ENCODE measurements at places on chromosomes 4 and X.

DNA sequence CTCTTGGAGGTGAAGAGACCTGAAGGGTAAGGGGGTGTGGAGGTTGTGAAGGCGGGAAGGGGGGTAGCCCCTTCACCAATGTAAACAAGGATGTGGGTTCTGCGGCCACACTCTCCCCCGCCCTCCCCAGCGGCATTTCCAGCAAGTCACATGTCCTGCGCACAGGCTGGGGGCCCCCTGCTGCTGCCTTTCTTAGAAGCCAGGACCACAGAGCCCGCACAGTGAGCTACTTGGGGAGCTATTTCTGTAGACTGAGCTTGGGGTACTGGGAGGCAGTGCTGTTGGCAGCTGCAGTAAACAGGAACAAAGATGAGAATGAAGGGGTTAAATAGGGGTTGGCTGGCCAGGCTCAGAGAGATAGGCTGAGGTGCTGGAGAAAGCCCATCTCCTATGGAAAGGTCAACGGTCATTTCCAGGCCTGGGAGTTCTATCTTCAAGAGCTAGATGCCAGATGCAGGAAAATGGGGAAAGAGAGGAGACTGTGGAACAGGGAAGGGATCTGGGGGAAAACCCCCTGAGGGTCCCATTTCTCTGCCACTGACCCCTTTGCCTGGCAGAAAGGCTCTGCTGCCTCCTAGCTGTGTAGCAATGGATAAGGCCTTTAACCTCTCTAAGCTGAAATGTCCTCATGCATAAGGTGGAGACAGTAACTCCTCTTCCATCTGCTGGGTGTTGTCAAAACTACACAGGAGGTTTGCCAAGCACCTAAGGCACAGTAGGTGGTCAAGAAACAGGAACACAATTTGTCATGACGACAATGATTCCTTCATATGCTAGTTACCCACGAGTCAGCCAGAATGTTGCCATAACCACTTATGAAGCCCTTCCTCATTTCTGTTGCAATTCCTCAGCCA is 18.5 kb upstream of the PIM2 start:
- DNase-seq, result peak; percentile 64

- no peak for DNase-seq
Observed at GRCh38 chr4:100428051-100428450, 89.8 kb downstream of the EMCN start.

DNA sequence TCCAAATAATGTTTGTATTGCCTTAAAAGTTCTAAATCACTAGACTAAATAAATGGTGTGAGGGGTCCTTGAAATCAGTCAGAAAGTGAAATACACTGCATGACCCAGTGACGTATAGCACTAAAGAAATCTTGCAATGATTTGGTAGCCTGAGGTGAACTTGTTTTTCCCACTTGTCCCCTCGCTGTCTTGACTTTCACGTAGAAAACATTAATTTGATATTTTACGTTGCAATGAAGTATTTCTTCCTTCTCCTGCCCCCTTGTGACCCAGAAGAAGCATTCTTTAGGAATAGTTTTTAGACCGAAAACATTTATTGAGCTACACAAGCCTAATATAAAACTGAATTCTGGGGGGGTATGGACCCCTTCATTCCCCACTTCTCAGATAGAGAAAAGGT is 3.7 kb downstream of the KLB start:
- no peak for DNase-seq

DNA sequence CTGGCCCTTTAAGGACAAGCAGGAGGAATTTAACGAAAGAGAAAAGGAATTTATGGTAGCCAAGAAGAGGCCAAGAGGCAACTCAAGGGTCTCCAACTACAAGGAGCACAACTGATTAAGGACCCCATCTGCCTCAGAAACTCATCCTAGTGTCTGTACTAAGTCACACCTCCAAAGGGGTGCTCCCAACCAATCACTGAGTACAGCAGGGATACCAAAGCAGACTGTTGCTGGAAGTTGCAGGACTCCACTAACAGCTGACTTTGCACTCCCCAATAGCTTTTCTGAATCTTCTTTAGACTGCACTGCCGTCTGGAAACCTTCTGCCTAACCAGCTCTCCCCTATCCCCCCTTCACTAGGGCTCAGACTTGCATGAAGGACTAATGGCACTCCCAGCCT is 50.6 kb downstream of the ATP11C start:
- DNase-seq, result no peak

GRCh38 chr4:140862177-140862442 is 105.9 kb upstream of the TBC1D9 start:
- no peak for DNase-seq

GRCh38 chrX:69503228-69503781 is 821 bp upstream of the NALF2 start:
- DNase-seq, result no peak

GRCh38 chr4:64248186-64248585 is 161.1 kb downstream of the TECRL start:
- DNase-seq, result no peak

- no peak for DNase-seq
Observed at GRCh38 chr4:91488946-91489345, 814.8 kb upstream of the GRID2 start.

DNA sequence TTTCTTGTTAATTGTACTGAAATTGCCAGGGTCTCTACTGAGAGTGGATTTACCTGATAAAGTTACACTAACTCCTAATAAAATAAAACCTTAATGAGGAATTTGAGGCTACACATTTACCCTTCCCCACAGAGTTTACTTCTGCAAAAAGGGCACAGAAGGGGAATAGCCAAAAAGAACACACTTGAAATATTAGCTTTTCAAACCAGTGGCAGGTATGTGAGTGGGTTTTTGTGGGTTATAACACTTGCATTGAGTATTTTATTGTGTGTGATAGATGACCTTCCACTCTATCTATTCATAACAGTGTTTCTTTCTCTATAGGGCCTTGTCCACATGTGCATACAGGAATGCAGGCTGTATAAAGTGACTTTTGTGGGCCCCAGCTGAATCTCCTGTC is 5.0 kb upstream of the GPR174 start:
- DNase-seq, result no peak

DNA sequence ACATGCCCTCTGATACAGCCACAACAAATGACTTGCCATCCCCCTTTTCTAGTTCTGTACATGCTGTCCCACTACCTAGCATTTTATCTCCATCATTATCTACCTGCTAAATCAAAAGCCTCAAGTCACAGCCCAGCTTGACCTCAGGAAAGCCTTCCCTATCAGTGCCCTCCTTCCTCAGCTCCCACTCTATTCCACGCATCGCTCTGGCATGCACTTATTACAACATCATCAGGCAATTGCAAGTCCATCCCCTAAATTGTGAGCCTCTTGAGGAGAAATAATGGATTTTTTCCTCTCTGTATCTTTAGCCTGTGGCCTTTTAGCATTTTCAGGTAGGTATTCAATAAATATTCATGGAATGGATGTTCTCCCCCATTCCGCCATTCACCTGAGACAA is 5.7 kb downstream of the ARL13A start:
- DNase-seq, result no peak

GRCh38 chr4:184420881-184421416 is 53.4 kb downstream of the IRF2 start:
- no peak for DNase-seq

DNA sequence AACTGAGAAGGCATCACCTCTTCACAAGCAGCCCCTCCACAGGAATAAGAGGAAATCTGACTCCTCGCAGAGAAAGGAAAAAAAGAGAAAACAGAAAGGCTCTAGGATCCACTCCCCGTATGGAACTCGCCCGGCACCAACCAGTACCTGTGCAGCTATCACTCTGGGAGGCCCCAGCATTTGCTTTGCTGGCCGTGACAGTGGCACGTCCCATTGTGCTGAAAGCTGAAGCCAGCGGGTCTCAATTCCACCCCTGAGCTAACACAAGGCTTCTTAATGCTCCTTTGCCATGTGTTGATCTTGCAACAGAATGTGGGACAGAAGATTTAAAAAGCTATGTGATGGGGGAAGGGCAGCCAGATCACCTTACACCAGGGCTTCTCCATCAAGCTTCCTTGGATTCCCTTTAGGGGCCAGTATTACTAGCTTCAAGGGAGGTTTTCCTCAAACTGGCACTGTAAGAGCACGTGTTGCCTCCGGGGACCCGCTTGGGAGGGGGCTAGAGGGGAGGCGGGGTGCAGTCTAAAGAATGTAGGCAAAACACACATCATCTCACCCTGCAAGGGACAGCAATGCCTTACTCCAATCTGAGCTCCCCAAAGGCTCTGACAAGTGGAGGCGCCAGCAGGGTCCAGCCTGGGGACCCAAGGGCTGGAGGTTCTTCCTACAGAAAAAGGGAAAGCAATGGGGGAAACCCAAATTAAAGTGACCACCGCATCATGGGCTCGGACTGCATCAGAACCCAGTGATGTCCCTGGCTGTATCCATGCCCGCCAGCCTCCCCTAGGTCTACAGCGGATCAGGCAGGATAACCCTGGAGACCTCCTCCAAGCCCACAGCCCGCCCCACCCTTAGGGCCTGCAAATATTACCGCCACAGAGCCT is 1.2 kb downstream of the USP46 start:
- peak; percentile 83 for DNase-seq

DNA sequence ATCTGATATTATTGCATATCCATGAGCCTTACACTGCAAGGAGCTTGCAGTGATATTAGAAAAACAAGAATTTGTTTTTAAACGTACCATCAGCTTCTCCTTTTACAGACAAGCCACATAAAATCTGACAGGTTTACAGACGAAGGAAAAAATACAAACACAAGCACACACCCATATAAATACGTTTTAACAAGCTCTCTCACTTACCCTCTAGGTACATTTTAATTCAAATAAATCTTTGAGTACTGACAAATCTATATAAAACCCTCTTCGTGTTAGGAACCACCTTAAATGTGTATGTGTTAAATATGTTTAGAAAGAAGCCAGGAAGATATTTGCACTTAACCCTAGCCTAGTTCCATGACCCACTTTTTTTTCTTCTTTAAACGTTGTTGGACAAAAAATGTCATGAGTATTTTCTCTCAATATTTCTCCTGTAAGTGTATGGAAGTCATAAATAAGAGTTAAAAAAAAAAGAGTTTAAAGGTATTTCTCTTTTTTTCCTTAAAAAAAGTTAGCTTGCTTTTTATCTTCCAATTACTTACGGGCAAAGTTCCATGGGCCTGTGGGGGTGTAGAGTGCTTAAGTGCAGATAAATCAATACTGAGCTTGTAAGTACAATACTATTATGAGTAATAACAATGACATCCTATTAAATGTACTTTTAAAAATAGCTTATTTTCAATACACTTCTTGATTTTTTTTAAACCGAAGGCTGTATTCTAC is 1.5 kb downstream of the ARAP2 start:
- no peak for DNase-seq

DNA sequence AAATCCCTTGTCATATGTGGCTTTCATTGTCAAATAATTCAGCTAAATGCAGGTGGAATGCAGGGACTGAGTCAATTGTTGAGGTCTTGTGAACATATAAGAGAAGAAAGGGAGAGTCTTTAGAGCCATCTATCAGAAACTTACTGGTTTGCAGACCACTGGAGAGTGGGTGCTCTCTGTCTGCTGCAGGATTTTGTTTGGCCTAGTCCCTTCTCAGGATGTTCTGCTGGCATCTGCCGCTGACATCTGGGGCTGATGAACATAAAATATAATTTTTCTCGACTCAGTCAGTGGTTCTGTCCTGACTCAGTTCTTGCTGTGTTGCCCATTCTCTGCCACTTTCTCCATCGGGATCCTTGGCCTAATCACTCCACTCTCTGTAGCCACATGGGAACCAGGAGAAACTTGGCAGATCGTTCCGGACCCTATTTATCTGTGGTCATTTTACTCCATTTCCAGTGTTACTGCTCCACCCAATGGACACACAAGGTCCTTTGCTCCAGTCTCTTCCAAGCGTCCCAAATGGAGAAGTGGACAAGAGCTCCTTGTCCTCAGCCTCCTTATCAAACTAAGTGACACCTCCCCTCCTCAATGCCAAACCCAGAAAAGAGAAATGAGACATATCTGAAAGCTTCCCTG is 436.2 kb downstream of the FAT4 start:
- peak; percentile 76 for DNase-seq

Measured in endodermal cell (in vitro differentiated cells).